ENCODE measurements at places on chromosomes 3 and 15.

GRCh38 chr15:92968926-92969651, 69.0 kb downstream of the CHD2 start:
- no peak for DNase-seq

DNA sequence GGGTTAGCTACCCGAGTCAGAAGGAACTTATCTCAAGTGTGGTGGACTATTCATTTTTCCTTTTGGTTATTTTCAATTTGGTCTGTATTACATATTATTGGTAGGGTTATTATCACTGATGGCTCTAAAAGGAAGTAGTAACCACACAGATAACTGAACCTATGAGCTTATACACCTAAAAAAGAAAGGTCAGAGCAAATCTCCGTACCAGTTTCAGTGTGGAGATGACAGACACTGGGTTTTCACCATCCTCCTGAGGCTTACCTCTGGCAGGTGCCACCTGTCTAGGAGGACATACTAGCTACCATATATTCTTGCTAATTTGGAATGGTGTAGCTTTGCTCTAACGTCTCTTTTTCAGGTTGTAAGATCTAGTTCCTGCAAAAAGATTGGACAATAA, 10.2 kb downstream of the GAP43 start:
- DNase-seq, result no peak

DNA sequence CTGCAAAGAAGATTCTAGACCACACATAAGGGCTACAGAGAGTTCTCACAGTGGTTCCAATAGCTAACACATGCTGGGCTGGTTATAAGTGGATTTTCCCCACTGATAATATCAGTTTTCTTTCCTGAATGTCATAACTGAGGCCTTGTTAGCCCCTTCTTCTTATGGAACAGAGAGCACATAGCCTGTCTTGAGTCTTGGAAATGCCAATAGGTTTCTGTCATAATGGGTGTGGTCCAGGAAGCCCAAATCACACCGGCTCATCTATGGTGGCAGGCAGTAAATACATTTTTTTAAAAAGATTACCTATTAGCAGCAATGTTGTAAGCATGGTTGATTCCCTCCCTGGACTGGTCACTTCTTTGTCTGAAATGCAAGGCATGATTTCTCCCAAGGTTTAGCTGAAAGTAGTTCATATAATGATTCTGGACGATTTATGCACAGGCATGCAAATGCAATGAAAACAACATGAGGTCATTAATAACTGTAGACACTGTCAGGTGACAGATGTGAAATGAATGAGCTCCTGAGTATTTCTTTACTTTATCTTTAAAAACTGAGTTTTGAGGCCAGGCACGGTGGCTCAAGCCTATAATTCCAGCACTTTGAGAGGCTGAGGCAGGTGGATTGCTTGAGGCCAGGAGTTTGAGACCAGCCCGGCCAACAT, 67.2 kb upstream of the ATP2C1 start:
- no peak for DNase-seq

DNA sequence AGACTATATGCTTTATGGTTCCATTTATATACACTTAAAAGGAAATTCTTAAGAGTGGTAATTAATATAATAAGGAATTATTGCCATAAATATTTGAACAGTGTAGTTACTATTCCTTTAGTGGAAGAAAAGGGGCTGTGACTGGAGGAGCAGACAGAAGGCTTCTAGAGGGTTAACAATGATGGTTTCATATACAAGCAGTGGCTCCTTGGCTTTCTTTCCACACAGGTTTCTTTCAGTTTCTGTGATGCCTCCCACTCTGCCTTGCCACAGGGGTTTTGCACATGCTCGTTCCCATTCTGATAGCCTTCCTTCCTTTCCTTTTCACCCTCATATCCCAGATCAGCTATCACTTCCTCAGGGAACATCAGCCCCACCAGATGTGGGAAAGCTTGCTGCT, 108.8 kb upstream of the LYSMD4 start:
- no peak for DNase-seq

DNA sequence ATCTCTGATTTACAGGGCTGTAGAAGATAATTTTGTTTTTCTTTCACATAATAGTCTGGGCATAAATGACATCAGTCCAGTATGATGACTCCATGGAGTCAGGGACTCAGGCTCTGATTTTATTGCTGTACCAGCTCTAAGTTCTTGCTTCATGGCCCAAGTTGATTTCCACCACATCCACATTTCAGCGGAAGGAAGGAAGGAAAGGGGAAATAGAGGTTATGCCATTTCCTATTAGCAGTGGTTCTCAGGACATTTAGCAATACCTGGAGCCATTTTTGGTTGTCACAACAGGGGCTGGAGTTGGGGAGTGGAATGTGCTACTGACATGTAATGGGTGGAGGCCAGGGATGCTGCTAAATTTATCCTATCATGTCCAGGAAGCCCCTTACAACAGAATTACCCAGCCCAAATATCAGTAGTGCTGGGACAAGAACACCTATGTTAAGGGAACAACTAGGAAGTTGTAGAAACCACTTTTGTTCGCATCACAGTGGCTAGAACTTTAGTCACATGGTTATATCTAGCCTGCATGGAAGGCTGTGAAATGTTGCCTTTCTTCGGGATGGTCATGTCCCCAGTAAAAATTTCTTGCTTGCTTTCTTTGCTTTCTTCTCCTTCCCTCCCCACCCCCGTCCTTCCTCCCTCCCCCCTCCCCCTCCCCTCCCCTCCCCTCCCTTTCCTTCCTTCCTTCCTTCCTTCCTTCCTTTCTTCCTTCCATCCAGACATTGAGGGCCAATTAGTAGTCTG, 42.1 kb downstream of the OXSR1 start:
- no peak for DNase-seq

- no peak for DNase-seq
These were observed 34.3 kb downstream of the IGDCC3 start for GRCh38 chr15:65343374-65343981.

DNA sequence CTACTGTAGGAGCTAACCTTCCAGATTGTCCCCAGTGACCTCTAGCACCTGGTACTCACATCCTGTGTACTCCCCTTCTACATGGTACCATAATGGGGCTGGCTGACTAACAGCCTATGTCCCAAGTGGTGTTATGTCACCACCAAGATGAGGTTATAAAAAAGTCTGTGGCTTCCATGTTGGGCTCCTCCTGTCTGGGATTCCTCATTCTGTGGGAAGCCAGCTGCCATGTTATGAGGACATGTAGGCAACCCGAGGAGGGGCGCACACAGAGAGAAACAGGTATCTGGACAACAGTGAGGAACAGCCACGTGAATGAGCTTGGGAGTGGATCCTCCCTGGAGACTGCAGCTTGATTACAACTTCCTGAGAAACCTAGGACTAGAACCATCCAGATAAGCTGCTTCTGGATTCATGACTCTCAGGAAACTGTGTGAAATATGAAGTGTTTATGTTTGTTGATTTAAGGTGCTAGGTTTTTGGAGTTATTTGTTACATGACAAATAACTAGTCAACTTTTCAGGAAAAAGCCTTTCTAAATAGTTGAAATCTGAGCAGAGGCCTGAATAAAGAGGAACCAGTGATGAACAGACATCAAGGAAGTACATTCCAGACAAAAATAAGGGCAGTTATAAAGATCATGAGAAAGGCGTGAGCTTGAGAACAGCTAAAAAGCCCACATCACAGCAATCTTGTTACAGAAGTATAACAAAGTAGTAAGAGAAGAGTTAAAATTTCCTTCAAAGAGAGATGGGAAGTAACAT, 21.7 kb downstream of the GOLIM4 start:
- DNase-seq, result no peak

GRCh38 chr15:68599560-68600071, 20.8 kb downstream of the CORO2B start:
- peak; percentile 6 for DNase-seq

- no peak for DNase-seq
These were observed 53.6 kb upstream of the RPL35A start for GRCh38 chr3:197896421-197896820.

GRCh38 chr3:120419797-120420196, 31.0 kb downstream of the FSTL1 start:
- no peak for DNase-seq

- DNase-seq, result no peak
These were observed 21.8 kb downstream of the DGKG start for GRCh38 chr3:186340204-186340603.

GRCh38 chr15:99992611-99993231, 259.5 kb upstream of the LYSMD4 start:
- no peak for DNase-seq

DNA sequence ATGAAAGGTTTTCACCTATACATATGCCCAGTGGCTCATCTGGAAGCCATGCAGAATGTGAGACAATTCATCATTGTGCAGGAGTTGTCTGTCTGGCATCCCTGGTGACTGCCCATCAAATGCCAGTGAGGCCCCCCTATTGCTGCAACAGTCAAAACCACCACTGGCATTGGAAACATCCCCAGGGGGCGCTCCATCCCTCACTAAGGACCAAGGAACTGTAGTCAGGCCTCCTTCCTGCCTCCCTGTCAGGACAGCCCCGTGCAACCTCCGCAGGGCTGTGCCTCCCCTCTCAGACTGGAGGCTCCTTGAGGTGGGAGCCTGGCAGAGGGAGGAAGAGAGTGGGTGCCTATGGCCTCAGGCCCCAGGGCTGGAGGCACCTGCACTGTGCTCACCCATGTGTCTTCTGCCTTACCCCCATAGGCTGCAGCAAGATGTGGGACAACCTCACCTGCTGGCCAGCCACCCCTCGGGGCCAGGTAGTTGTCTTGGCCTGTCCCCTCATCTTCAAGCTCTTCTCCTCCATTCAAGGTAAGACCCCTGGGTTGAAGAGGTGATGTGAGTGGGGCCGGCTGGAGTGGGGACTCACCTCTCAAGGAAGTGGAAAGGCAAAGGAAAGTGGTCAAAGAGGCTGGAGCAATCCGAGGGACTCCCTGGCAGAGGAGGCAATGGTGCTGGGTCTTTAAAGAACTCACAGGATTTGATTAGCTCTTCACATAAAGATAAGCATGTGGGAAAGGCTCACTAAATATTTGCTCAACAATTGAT, 16.5 kb downstream of the VIPR1 start:
- DNase-seq, result no peak

DNA sequence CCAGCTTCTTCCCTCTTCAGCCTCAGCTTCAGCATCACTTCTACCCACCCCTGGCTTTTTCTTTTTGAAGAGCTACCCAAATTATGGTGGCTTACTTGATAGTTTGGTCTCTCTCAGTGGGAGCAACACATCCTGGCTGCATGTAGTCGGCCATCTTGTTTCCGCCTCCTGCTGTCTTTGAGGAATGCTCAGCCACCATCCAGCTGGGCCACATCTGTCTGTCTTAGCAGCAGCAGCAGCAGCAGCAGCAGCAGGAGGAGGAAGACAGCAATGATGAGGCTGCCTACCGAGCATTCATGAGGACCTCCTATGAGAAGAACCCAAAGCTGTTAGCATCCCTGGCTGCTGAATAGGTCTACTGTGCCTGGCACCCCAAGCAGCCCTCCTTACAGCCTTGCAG, 19.7 kb downstream of the IL16 start:
- DNase-seq, result no peak

- no peak for DNase-seq
These were observed 66.1 kb upstream of the LIMD1 start for GRCh38 chr3:45528429-45528828.

GRCh38 chr3:150323770-150324169, 84.3 kb upstream of the TSC22D2 start:
- no peak for DNase-seq

GRCh38 chr3:135853981-135854380, 111.5 kb upstream of the PPP2R3A start:
- no peak for DNase-seq

DNA sequence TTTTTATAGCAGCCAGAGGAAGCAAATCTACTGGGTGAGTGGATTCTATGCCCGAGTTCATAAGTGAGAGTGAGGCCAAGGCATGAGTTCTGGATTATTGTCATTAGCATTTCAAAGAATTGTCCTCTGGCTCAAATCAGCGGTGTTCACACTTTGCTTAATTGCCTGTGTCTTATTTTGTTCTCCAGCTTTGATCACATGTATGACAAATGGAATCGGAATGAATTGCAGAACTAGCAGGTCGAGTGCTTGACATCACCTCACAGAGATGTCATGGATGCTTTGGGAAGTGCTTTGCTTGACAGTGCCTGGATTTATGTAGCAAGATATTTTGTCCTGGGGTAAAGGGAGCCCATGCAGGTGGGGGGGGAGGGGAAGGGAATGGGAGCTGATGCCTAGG, 68.0 kb downstream of the SH3GL3 start:
- no peak for DNase-seq

DNA sequence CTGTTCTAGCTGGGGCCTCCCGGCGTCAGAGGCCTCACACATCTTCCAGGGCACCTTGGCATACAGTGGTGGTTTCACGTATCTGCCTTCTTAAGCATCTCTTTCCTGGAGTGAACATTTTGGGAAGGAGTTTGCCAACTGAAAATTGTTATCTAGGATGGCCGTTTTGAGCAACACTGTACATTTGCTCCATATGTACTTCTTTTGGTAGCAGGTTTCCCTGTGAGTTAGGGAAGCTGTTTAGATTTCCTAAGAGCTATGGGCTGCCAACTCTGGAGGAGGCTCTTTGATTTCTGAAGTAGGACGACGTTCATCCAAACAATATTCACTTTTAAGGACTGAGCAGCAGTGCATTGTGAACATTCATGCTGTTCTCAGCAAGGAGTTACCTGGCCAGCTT, 665.9 kb downstream of the SQOR start:
- DNase-seq, result no peak

DNA sequence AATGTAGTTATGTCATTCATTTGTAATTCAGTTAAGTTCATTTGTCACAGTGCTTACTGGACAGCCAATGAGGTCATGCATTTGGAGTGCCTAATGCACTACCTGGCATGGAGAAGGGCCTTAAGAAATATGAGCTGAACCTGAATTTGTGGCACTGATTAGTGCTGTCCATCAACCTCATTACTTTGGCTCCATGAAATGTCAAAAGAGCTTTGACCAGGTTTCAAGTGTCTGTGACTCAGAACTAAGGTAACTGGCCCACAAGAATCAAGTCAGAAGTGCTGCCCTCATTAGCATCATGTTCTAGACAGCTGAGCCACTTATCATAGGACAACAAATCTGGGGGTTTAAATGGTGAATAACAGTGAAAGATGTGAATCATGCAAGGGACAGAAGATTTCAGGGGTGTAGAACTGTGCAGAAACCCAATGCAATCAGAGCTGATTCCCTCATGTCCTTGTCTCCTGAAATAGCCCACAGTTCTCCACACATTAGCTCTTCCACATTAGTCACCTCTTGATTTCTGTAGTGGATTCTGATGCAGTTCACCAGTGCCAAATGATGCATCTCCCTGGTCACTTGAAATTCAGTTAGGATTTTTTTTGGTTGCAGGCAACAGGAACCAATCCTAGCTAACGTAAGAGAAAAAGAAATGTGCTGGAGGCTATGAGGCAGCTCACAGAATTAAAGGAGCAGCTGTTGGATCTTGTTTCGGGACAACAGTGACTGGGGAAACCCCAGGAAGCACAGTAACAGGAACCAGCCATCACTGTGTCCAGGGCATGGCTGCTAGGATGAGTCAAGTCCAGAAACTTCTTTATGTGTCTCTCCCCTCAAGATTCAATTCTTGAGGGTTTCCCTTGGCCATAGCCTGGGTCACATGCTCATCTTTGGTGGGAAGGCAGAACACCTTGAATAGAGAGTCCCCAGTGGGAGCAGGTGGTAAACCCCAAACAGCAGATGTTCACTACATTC, 38.7 kb downstream of the CHST2 start:
- DNase-seq, result no peak

GRCh38 chr3:69329892-69330291, 56.0 kb downstream of the FRMD4B start:
- DNase-seq, result no peak

GRCh38 chr3:137330246-137330645, 372.5 kb downstream of the IL20RB start:
- DNase-seq, result no peak

Measured in NCI-H2081 (cell line).